Breast epithelium (tissue), 4 donors: ENCODE measurements at places on chromosomes 16 and 17. TPM values are rescaled to one million over a fixed set of nuclear protein-coding genes. Genes with fewer than 3 reads are reported as not detected.
A peak's percentile ranks its signal among the peaks of the same experiment; 100 is the strongest.

The CHD9NB gene
- total RNA-seq, result 16.4 TPM

GRCh38 chr17:78993981-78994671, 14.4 kb upstream of the LGALS3BP start:
- no peak for DNase-seq

The SOST gene
- total RNA-seq, result not detected

- no peak for DNase-seq
Observed at GRCh38 chr17:48747445-48748363, 19.2 kb upstream of the HOXB13 start.

The INO80E gene
- total RNA-seq, result 39.7 TPM

The HOXB6 gene
- 18.2 TPM for total RNA-seq

The ZNF469 gene
- 0.98 TPM for total RNA-seq

- DNase-seq, result no peak
Observed at GRCh38 chr17:43691317-43691693, 29.6 kb upstream of the MEOX1 start.

DNA sequence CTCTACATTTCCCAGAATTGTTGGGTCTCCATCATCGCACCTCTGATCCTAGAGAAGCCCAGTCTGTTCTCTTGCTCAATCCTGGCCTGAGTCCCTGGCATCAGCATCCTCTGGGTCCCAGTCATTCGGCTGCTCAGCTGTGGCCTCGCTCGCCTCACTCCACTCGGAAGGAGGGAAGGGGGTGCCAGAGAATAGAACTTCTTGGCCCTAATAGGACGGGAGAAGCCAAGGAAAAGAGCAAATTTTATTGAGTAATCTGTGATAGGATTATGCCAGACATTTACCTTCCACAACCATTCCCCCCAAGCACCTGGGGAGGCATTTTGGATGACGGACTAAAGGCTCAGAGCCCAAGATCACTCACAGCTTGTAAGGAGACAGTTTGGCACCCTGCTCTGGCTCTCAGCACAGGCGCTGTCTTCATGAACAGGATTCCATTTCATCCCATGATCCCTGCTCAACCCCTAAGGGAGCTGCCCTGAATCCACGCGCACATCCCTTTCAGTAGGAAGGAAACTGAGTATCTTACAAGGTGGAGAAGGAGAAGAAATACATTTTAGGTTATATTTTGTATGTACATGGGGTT, 498 bp upstream of the CLEC10A start:
- DNase-seq, result peak; percentile 49

The IL34 gene
- 0.64 TPM for total RNA-seq

GRCh38 chr17:66799849-66800537, 34.9 kb upstream of the CACNG5 start:
- no peak for DNase-seq

DNA sequence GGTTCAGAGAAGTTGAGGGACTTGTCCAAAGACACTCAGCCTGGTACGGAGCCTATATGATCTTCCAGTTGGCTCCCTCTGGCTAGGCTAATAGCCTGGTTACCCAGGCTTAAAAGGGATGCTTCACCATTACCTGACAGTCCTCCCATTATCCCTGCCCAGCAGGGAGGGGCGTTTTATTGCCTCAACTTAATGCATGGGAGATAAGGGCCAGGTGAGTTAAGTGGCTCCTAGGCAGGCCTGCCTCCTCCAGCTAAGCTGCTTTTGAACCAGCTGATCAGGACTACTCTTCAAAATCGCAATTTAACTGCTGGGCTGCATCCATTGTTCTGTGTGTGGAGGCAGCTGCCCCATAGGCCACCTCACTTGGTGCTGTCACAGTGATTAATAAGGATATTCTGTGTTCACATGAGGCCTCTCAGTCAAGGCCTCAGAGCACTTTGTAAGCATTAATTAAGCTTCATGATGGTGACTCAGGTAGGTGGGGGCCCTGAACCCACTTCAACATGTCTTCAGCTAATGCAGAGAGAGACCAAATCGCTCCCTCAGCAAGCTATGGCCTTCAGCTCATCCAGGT, 27.9 kb downstream of the SMPD3 start:
- DNase-seq, result no peak

The GNG13 gene
- not detected for total RNA-seq

The NATD1 gene
- 8.2 TPM for total RNA-seq

DNA sequence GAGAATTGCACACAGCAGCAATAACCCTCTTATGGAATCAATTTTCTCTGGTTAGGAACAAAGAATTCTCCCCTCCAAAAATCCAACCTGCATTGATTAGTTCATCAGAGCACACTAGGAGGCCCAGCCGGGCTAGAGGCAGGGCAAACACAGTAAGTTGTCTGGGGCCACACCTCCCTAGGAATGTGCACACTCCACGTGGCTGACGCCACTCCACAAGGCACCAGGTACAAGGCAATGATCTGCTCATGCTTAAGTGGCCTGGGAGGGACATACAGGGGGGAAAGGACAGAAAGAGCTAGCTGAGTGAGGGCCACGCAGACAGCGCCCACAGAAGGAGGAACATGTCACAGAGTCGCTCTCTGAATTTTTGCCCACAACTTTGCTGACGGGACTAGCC, 107.6 kb downstream of the SLC39A11 start:
- no peak for DNase-seq

- no peak for DNase-seq
Observed at GRCh38 chr16:67260426-67261063, 11.8 kb downstream of the SLC9A5 start.

DNA sequence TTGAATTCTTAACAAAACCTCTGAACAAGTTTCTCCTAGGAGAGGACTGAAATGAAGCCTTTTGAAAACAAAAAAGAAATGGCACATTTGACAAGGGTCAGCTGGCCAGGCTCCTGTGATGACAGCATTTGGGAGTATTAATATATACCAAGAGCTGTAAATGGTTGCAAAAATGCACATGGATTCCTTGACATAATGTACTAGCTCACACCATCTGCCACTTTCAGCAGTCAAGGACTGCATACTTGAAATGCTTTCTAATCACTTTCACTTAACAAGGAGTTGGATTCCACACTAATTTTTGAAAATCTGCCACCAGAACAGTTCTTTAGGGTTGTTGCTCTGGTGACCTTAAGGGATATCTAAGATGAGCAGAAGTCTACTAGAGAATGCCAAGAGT, 236.7 kb upstream of the TOX3 start:
- DNase-seq, result no peak

DNA sequence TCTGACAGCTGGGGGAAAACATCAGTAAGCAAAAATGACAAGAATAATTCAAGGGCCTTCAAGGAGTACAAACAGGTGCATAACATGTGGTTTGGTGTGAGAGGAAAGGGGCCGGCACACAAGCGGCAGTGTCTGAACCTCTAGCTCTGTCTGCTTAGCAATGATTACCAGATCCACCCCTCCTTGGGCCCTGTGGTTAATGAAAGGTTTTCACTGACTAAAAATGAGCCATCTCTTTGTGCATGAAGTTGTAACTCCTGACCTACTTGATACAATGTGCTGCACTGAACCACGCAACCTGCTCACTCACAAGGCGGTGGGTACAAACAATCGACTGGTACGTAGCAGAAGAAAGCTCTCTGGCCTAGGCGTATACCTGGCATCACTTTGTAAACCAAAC, 15.1 kb downstream of the FAM117A start:
- no peak for DNase-seq

DNA sequence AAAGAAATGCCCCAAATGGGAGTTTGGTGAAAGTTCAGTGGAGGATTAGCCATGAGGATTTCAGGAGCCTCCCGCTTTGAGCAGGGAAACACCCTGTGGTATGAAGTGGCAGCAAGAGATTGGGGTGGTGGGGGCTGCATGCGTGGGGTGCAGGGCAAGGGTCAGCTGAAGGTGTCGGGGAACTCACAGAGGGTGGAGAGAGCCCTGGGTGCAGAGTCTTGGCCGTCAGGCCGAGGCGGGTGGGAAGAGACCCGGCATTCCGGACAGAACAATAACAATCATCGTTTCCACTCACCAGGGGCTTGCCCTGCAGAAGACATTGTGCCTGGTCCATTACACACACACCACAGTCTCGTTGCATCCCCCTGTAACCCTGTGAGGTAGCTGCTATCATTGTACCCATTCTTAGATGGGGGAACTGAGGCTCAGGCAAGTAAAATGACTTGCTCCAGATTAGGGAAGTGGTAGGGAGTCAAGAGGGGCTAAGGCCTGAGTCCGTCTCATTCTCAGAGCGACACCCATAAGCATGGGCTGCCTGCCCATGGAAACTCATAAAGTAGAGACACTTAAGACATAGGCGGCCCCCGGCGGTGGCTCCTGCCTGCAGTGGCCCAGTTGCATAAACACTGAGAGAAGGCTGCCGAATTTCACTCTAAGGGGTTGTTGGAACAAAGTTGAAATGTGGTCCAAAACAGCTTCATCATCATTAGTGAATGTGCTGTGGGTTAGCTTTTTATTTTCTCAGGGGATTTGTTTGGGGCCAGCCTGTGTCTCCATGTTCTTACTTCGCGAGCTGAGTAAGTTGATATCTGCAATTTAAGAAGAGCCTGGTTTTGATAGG, 93.3 kb downstream of the CMIP start:
- DNase-seq, result no peak

The TPSD1 gene
- total RNA-seq, result 1.6 TPM

- DNase-seq, result no peak
Observed at GRCh38 chr16:73034374-73034773, 13.6 kb downstream of the ZFHX3 start.

GRCh38 chr16:88798772-88799455, 4.7 kb upstream of the CDT1 start:
- no peak for DNase-seq

The HOXB7 gene
- 1.5 TPM for total RNA-seq

DNA sequence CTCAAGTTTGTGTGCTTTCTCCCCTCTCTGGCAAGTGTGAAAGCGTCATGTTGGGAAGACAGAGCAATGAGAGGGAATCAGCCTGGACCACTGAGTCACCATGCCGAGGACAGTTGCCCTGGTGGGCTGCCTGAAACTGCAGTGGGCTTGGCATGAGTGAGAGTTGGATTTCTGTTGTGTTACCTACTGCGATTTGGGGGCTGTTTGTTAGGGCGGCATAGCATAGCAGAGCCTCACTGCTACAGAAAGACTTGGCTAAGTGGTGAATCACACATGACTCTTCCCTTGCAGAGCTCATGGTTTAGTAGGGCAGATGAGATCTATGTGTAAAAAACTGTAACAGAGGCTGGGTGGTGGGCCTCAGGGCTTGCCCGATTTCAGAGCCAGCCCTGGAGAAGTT, 324.6 kb downstream of the C16orf95 start:
- DNase-seq, result no peak

DNA sequence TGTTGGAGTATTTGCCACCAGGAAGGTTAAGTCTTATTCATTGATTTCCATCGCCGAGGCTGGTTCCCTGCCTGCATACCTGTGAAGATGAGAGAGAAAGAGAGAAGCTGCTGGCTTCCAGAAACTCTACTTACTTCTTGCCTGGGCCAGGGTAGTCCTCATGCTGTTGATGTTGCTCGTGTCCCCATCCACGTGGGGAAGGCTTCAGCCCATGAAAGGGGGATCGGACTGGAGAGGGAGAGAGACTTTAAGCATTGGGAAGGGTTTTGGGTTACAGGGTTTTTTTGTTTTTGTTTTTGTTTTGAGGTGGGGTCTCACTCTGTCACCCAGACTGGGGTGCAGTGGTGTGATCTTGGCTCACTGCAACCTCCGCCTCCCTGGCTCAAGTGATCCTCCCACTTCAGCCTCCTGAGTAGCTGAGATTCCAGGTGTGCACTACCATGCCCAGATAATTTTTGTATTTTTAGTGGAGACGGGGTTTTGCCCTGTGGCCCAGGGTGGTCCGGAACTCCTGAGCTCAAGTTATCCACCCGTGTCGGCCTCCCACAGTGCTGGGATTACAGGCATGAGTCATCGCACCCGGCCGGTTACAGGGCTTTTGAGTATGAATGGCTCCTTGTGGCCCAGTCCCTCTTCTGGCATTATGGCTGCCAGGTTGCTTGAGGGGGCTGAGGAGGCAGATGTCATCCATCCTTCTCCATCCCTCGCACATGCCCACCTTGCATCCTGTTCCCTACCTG, 26.6 kb downstream of the ITGB3 start:
- DNase-seq, result no peak

GRCh38 chr16:88959022-88959421, 18.0 kb downstream of the CBFA2T3 start:
- DNase-seq, result no peak

The RFWD3 gene
- total RNA-seq, result 18.7 TPM

DNA sequence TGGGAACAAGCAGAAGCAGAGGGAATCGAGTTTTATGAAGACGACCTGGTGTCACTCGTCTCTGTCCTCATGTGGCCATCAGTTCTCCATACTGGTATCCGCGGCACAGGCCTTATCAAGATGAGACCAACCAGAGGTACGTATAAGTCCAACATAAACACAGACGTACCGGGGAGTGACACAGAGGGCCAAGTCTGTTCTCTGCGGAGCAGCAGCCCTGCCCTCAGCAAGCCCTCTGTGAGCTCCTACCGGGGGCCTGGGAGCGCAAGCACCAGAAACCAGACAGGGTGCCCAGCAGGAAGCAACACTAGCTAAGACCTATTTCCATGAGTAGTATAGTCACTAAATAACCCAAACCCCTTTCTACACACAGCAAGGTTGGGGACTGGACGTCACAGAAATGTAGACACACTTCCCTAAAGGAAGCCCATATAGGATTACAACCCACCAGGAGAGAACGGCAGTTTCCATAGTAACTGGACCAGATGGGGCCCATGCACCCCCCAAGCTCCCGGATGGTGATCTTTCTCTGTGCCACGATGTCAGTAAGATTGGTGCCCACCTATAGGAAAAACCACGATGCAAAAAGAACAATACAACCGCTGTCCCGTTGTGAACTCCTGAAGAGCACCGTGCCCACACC, 911 bp downstream of the ARL16 start:
- DNase-seq, result no peak

The TSPOAP1 gene
- 26.9 TPM for total RNA-seq

DNA sequence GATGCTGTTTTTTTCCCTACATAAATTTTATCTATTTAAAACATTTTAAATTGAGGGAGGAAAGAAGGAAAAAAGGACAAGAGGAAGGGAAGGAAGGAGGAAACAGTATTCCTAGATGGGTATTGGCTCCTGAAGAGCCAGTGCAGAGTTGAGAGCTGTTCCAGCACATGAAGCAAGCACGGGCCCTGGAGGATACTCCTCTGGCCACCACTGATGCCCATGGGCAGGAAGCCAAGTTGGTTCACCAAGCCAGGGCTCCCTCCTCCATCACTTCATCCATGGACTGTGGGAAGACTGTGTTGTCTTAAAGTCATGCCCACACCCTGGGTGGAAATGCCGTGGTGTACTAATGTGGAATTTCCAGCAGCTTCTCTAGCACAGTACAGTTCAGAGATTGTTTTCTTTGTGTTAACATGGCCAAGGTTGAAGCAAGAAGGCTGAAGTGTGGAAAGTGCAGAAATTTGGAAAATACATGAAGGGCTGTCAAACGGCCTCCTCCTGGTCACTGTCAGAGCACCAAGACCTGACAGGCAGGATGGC, 23.9 kb upstream of the NOS2 start:
- DNase-seq, result no peak

- no peak for DNase-seq
Observed at GRCh38 chr16:50151322-50151721, 1.8 kb upstream of the TENT4B start.

The ENPP7 gene
- not detected for total RNA-seq

The SLFN14 gene
- not detected for total RNA-seq

- DNase-seq, result no peak
Observed at GRCh38 chr17:81128338-81128737, 37.0 kb upstream of the PVALEF start.
